Stimulated activated CD4-positive, alpha-beta T cell treated with anti-CD3 and anti-CD28 coated beads, Interleukin-1b, Interleukin-23, amount 100 ng/mL, for 4 hours (primary cell): ENCODE measurements at places on chromosomes 11 and 22.

- no peak for DNase-seq
Measured at GRCh38 chr11:19191530-19192169, 10.1 kb downstream of the CSRP3 start.

GRCh38 chr22:18970176-18970947 is 34.3 kb upstream of the PRODH start:
- DNase-seq, result no peak

DNA sequence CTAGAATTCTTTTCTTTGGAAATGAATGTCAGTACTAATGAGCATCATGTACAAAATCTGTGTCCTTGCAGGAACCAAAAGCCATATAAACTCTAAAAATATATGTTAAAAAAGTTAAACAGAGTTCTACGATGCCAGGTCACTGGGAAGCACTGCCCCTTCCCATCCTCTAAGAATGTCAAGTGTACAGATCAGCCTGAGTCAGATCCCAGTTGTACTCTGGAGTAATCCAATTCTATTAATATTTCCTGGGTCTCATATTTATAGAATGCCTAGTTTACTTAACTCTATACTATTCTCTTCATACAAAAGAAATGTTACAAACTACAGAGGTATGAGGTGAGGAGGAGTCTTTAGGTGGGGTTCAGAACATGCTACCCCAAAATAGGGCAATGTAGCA is 460.1 kb downstream of the DLG2 start:
- no peak for DNase-seq

- no peak for DNase-seq
Measured at GRCh38 chr11:14636119-14636518, 7.5 kb upstream of the PDE3B start.
